ENCODE measurements at places on chromosomes 5 and 9.

DNA sequence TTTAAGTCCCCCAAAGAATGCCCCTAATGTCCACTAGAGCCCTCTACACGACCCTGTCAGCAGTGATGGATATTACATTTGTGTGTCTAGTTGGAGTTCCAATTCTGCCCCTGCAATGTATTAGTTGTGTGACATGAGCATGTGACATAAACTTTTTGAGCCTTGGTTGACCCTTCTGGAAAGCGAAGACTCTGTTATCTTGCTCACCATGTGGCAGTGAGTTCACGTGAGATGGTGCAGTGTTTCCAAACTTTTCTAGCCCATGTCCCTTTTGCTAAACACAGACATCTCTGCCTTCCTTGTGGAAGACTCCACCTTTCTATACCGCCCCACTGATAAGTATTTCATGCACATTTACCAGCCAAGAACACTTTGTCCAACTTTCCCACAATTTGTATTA is 87.0 kb upstream of the BOD1 start:
- DNase-seq = no peak

- no peak for DNase-seq
Measured at GRCh38 chr9:4831944-4832343, 39.2 kb downstream of the RCL1 start.

- no peak for DNase-seq
Measured at GRCh38 chr5:92801911-92802310, 779.1 kb downstream of the NR2F1-AS1 start.

DNA sequence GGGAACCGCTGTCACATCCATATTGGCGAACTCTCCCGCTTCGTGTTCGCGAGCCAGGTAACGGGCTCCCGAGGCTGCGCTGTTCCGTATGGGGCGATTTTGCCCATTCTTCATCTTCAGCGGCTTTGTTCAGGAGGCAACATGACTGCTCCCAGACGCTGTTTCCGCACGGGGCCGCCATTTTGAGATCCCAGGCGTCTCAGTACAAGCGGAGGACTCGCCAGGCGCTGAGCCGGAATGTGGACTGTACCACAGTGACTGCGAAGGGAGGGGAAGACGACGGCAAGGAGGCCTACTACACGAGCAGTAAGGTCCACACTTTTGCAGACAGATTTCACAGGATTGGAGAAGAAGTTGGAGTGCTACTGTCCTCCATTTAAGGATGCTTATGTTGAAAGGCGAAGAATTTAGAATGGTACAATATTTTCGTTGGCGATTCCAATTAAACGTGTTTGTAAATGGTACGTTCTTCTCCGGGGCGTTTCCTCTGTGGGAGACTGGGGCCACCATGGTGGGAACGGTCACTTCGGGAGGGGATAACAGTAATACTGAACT is 41.6 kb upstream of the ZNF300 start:
- DNase-seq = no peak

GRCh38 chr5:134738963-134739661 is 764 bp downstream of the CAMLG start:
- DNase-seq = peak; percentile 35

GRCh38 chr9:82555431-82556051 is 507.4 kb downstream of the RASEF start:
- DNase-seq = no peak

DNA sequence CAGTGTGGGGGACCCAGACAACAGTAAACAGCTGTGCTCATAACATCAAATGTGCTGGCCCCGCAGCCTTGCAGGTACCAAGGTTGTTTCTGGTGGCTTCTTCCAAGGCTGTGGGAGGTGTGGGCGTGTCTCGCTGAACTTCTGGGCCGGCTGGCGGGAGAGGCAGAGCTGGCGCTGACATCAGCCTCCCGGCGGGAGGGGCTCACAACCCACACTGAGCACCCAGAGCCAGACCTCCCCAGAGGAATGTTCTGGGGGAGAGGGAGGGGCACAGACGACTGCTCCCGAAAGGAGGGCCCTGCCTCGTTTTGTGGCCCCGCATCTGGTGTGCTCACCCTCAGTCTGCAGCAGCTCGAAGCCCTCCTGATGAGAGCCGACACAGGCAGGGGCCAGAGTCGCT is 6.9 kb upstream of the SLC12A7 start:
- DNase-seq = no peak

- DNase-seq = no peak
Measured at GRCh38 chr5:109614301-109614700, 75.4 kb upstream of the MAN2A1 start.

DNA sequence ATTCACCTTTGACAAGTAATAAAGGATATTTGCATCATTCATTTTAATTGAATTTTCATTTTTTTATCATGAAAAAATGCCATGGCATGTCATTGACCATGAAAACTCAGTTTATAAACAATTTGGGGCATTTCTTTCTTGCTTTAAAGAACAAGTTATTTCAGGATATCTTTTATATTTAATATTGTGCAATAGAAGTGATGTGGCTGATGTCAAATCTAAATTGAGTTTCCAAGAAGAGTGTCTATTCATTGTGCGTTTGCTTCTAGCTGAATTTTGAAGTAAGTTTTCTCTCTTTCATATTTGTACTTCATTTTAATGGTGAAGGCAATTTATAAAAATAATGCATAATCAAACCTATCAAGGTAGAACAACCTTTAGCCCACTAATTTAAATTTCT is 30.5 kb downstream of the MACIR start:
- DNase-seq = no peak

- no peak for DNase-seq
Measured at GRCh38 chr9:127953154-127953553, 15.5 kb upstream of the DPM2 start.

- no peak for DNase-seq
Measured at GRCh38 chr5:151148583-151148982, 9.0 kb downstream of the ANXA6 start.
